ENCODE measurements at places on chromosomes 5 and 9.

DNA sequence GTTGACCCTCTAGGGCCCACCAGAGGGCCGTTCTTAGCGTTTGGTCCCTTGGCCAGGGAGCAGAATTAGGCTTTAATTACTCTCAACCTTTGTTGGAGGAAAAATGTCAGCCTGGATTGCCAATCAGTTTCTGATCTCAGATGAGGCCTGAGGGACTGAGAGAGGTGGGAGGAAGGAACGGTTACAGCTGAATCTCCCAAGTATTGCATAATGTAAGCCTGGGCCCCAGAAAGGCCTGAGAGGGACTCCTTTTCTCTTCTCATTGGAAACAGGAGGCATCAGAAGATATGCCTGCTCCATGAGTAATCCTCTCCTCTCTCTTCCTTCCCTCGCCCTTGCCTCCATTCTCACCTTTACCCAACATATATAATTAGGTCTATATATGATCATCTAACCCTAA is 105.7 kb downstream of the INSYN2B start:
- peak; percentile 59 for DNase-seq

- no peak for DNase-seq
These were observed 20.8 kb upstream of the KIF2A start for GRCh38 chr5:62284946-62285891.

- no peak for DNase-seq
These were observed 176.1 kb upstream of the RASEF start for GRCh38 chr9:83238871-83239640.

DNA sequence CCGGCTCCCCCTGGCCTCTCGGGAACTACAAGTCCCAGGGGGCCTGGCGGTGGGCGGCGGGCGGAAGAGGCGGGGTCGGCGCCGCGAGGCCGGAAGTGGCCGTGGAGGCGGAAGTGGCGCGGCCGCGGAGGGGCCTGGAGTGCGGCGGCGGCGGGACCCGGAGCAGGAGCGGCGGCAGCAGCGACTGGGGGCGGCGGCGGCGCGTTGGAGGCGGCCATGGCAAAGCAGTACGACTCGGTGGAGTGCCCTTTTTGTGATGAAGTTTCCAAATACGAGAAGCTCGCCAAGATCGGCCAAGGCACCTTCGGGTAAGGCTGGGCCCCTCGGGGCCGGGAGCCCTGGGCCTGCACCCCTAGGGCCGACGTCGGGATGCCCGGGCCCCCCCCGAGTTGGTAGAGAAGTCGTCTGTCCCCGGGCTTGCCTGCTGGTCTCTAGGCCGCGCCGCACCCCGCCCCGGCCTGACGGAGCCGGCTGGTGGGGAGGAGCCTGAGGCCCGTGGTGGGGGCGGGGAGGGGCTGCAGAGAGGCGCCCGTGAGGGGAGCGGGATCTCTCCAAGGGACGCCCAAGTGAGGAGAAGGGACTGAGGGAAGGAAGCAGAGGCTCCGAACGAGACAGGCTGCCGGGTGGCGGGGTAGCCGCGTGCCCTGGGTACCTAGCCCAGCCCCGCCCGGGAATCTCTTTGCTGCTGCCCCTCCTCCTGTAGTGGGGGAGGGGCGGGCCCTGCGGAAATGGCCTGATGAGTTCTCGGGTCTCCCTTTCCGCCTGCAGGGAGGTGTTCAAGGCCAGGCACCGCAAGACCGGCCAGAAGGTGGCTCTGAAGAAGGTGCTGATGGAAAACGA is at the start of gene CDK9:
Gene CDK9 (plus strand): TSS at position 102 of the 840 bp plus-strand sequence. CDS start 115 bp downstream, at position 217.
- peak; percentile 97 for DNase-seq

DNA sequence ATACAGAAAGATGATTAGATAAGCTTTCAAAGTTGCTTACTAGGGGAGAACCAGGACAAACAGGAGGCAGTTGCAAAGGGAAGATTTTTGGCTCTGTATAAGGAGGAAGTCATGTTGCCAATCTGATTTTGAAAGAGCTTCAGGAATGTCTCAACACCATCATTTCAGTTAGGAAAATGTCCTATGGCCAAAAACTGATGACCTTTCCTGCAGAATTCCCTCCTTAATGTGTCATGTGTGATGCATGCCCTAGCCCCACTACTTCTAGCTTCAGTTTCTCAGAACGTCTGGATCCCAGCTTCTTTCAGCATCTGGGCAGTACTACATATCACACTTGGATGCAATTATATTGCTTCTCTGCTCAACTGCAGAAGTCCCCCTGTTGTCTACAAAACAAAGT is 211.5 kb upstream of the NREP start:
- DNase-seq, result peak; percentile 82

DNA sequence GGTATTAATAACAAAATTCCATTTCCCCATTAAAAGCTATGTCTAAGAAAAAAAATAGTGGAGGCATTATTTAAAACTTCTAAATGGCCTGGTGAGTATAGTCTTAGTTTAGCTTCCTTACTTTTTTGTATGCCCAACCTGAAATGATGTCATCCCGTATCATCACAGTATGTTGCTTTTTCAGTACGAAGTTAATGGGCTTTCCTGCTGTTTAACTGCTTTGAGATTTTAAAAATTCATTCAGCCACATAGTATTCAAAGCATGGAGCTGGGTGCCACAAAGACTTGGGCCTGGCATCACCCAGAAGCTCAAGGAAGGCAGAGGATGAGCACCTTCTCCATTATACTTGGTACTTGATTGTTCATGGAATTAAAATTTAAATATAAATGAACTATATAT is 7.4 kb downstream of the F2RL2 start:
- no peak for DNase-seq

DNA sequence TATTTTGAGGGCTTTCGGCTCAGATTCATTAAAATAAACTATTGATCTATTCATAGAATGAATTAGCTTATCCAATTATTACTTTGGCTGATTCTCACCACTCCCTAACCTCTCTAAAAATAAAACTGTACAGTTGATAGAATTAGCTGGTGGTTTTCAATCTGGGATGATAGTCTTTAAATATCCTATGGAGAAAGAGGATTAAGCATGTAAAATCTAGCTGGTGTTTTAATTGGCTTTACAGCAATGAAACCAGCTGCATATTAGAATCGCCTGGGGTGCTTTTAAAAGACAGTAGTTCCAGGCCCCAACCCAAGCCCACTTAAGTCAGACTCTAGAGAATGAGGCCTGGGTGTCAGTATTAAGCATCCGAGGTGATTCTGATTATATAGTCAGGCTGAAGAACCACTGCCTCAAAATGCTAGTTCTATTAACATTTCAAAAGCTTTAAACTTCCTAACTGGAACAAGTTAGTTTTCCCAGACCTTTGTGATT is 95.1 kb downstream of the MAP1B start:
- DNase-seq, result no peak

DNA sequence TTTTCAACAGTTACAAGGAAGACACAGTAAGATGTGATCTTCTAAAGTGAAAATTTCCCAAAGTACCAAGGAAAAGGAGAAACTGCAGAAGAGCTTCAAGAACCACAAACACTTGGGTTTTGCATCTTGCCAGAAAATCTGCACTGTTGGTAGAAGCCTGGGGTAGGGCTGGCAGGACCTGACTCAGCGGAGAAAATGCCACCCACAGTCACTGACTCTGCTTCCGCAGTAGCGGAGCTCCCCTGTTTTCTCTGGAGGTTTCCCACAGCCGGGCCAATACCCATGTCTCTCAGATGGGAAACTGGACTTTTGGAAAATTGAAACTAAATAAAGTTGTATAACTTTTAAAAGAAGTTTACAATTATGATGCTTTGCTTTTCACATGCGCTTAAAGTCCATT is 104.2 kb downstream of the MEF2C start:
- no peak for DNase-seq

GRCh38 chr9:27310582-27310981 is 13.6 kb upstream of the EQTN start:
- DNase-seq, result no peak

- no peak for DNase-seq
These were observed 133.7 kb upstream of the CCNG1 start for GRCh38 chr5:163303718-163304117.

GRCh38 chr9:111979561-111979960 is 82.9 kb downstream of the UGCG start:
- DNase-seq, result no peak

DNA sequence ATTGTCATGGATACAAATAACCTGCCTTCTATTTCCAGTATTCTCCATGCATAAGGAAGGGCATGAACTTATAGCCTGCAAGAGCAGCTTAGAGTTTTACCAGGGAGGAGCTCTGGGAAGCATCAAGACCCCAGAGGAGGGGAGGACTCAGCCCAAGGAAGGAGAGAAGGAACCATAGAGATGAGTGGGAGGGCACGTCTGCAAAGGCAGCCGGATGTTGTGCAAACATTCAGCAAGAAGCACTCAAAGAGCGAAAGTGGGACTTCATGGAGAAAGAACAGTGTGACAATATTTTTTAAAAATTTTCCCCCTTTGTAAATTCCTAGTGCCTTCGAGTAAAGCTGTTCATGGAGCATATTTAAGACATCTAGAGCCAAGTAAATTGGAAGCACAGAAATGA is 270.1 kb upstream of the PTGER4 start:
- DNase-seq, result no peak

GRCh38 chr9:72262063-72262462 is 102.9 kb downstream of the ZFAND5 start:
- no peak for DNase-seq
